ENCODE measurements at places on chromosomes 4 and X.
A peak's percentile ranks its signal among the peaks of the same experiment; 100 is the strongest.

GRCh38 chr4:21845663-21846062 is 102.9 kb downstream of the KCNIP4 start:
- no peak for DNase-seq

DNA sequence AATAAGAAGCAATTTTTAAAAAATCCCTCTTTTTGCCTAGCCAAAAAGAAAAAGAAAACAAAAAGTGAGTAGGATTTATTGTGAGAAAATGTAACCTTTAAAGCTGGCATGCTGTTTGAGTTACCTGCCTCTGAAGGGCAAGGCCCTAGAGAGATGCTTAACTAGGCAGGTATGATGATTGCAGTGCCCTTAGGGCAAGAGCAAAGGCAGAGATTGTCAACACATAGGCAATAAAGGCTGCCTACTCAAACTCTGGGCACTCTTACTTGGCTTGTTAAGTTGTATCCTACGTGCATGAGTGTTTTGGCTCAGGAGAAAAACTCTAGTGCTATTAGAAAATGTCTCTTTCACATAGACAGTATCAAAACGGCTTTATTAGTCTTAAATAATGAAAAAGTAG is 306.0 kb downstream of the RPA4 start:
- no peak for DNase-seq

DNA sequence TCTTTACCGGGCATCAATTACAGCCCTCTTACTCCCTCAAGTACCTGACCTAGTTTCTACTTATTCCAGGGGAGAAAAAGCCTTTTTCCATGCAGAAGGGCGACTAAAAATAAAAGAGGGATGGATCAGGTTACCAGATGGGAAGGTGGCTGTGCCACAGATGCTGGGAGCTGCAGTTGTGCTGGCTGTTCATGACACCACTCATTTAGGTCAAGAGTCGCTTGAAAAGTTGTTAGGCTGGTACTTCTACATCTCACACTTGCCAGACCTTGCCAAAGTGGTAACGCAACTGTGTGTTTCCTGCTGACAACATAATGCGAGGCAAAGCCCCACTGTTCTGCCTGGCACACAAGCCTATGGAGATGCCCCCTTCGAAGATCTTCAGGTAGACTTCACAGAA is 148.4 kb upstream of the FGF16 start:
- DNase-seq: peak; percentile 1

- no peak for DNase-seq
Observed at GRCh38 chr4:92021203-92021602, 282.6 kb upstream of the GRID2 start.

- no peak for DNase-seq
Observed at GRCh38 chrX:16578218-16578617, 71.7 kb upstream of the S100G start.

Measured in NCI-H1105 treated with DMSO at 0.1 percent for 48 hours (cell line).